ENCODE measurements at places on chromosomes 16 and 17.

DNA sequence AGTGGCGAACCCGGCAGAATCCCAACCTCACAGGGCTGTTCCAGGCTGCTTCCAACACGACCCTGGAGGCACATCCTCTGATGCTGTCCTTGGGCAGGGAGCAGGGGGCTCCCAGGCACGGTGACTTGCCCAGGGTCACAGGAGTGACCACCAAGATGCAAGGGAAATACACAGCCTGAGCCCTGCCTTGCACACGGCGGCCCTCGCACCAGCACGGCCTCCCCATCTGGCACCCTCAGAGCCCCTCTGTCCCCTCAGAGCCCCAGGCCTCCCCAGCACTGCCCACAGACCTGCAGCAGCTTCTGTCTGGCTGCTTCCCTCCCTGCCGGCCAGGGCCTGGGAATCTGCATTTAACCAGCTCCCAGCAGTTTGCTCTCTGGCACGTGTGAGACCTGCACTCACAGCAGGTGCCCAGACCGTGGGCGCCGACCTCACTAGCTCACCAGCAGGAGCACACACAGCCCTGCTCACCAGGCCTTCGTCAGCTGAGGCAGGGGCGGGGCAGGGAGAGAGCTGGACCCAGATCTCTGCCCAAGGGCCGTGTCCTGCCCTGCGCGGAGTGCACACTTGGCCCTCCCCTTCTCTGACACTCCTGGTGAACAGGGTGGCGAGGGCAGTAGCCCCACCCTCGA, 29.7 kb upstream of the ZC3H18 start:
- DNase-seq, result no peak

- no peak for DNase-seq
Observed at GRCh38 chr17:49624896-49625295, 49.2 kb downstream of the NXPH3 start.

DNA sequence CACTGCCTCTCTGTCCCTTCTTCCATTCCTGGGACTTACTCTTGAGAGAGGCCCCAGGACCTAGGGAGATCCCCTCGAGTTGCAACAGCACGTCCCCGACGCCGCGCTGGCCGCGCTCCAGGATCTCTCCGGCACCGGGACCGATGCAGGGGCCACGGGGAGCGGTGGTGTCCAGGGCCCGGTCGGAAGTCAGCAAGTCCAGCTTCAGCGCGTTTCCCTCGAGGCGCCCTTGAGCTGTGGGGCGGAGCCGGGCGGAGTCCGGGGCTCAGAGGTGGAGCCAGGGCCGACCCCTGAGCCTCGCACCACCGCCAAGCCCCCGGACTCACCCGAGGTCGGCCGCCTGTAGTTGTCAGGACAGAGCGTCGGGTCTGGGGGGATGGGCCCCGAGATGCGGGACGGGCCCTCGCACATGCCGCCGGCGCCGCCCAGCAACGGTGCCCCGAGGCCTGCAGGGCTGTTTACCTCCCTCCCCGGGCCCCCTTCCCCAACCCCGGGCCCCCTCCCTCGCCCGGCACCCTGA, 458 bp downstream of the ENKD1 start:
- DNase-seq, result no peak

DNA sequence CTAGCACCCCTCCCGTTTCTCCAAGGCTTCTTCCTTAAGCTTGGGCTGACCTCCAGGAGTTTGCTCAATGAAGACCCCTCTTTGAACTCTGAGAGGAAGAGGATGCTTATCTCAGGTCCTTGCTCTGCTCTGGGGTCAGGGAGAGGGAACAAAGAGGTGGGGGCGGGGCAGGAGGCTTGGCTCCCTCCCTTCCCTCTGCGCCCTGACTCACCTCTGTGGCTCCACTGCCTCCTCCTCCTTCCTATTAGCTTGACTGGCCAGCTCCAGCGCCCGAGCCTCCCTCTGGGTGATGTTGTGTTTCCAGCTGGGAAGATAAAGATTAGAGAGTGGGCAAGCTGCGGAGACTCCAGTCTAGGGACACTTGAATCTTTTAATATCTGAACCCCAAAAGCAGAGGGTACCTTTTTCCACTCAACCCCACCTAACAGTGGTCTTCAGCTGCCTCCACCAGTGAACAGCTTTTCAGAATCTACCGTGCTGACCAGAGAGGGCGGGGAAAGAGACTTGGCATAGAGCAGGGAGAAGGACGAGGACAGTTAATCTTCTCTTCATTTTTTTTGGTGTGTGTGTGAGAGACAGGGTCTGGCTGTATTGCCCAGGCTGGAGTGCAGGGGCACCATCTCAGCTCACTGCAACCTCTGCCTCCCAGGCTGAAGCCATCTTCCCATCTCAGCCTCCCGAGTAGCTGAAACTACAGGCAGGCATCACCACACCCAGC, 6.7 kb downstream of the GIP start:
- DNase-seq, result no peak

All from stimulated activated CD8-positive, alpha-beta memory T cell treated with anti-CD3 and anti-CD28 coated beads, Interleukin-4, amount 100 ng/mL, for 24 hours (primary cell).